HCT116 (cell line): ENCODE measurements at places on chromosomes 4 and X.

DNA sequence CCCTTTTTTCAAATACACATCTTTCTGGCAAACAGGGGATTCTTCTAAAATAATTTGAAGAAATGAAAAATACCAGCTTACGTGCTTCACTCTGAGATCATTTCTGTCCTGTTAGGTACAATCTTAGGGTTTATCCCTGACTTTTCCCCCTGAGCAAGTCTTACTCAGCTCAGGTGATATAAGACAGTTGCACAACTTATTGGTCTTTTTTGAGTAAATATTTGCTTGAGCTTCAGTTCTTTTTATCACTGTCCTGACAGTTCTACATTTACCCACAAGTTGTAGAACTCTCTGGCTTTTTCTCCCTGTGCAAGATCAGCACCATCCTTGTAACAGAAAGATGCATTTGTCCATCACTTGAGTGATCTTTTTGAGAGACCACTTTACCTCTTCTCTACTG lies 84.9 kb downstream of the MID1IP1 start:
- DNase-seq, result no peak

GRCh38 chr4:120481756-120482155 lies 415.1 kb upstream of the MAD2L1 start:
- no peak for DNase-seq

DNA sequence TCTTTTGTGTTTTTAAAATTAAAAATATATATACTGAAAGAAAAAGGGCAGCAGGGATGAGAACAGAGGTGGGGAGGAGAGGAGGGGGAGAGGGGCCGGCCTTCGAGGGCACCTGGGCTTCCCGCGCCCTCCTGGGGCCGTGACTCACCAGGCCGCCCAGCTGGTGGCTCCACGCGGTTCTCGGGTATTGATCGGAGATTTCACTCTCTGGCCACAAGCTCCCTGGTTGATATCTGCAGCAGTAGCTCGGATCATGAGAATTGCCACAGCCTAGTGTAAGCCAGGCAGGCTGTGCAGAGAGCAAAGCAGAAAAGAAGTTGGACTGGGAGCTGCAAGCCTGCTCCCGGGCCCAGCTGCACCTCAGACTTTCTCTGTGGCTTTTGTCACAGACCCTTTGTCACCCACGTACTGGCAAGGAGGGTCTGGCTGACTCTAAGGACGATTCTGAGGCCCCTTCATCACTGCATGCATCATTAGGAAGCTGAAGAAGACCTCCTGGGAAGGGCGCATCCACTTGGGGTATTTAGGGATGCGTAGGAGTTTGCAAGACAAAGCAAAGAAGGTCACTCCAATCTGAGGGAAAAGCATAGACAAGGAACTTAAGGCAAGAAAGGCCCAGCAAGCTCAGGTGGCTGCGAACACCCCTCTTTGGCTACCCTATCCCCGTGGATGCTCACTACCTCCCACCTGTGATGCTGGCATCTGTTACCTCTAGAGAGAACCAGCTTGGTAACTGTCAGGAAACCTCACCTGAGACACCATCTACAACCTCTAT lies 71.7 kb downstream of the CPZ start:
- DNase-seq, result no peak

GRCh38 chr4:84171871-84172270 lies 327.2 kb downstream of the NKX6-1 start:
- DNase-seq, result no peak

DNA sequence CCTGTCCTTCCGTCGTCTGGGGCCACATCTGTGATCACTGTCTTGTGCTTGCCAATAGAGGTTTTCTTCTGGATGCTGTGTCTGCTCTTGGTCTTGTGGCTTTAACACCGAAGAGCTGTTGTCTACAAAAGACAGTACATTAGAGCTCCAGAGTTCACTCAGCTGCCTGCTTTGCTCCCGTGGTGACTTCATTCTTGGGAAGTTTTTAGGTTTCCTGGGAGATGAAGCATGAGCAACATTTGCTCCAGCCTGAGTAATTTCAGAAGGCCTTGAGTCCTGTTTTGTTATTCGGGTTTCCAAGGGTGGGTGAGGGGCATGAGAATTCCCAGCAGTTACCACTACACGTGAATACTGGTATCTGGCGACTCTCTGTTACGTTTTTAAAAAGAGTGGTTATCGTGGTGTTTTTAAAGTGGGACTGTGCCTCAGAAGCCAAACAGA lies 189.2 kb downstream of the SHROOM3 start:
- DNase-seq, result no peak

DNA sequence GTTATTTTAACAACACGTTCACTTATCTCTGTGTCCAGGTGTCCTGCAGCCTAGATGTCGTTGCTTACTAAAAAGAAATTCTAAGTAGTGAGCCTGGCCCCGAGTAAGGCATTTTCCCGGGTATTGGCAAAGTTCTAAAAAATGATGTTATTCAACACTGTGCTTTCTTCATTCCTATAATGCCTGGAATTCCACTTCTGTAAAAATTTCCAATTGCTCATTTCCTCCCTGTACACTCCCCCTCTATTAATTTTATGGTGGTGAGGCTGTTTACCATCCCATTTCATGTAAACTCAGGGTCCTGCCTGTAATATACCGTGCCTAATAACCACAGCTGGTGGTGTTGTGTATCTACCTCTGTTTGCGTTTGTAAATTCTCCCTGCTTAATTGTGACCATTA lies 14.2 kb downstream of the BST1 start:
- no peak for DNase-seq

GRCh38 chrX:37959212-37960021 lies 46.9 kb upstream of the SYTL5 start:
- DNase-seq, result no peak

DNA sequence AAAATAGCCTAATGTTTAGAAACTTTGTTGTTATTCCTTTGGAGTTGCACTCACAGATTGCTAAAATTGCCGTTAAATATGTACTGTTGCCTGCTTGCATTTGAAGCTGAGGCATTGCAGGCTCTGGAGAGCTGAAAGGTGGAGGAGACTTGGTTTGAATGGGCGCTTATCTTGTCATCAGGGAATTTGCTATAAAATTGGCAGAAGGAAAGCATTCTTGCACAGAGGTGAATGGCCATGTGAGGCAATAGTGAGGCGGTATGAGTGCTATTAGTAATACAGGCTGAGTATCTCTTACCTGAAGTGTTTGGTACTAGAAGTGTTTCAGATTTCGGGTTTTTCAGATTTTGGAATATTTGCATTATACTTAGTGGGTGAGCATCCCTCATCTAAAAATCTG lies 41.3 kb downstream of the TRAPPC11 start:
- no peak for DNase-seq
